Tongue (tissue), 3 donors: ENCODE measurements at places on chromosomes 2 and 18.

- no peak for DNase-seq
These were observed 112.7 kb upstream of the DLX2 start for GRCh38 chr2:172215172-172215935.

DNA sequence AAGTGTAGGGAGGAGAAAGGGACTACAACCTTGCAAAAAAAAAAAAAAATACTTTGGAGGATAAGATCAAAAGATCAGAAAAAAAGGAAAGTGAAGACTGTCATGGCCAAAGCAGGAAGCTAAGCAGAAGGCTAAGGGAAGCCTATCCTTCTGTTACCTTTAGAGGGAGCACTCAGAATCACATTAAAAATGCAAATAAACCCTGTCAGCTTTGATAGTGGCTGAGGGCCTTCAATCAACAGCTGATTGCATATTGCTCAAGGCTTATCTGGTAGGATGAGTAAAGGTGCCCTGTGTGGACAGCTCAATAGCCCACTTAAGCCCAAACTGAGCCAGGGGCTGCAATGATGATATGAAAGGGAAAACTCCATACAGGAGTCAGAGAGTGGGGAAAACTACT is 1021.2 kb downstream of the LRP1B start:
- DNase-seq: no peak

GRCh38 chr2:101991721-101992145 is at the start of gene IL1R2:
Gene IL1R2, plus strand, starts transcription at chr2:101991960. Its CDS starts 16,616 bp downstream, at chr2:102008576.
- DNase-seq: no peak

DNA sequence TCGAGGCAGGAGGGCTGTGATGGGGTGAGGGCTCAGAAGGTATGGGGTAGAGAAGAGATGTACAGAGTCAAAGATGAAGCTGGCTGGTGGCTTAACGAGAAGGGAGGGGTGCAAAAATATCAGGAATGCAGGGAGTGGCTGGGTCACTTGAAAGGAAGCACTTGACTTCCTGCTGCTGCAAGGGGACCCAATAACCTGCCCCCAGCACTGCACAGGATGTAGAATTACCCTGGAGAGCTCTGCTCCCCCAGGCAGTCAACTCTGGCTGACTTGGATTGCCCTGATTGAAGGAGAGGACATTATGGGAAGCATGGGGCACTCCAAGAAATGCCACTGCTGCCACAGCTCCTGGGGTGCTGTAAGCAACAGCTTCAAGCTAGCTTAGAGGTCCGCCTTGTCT is 41.8 kb downstream of the CFAP221 start:
- no peak for DNase-seq

DNA sequence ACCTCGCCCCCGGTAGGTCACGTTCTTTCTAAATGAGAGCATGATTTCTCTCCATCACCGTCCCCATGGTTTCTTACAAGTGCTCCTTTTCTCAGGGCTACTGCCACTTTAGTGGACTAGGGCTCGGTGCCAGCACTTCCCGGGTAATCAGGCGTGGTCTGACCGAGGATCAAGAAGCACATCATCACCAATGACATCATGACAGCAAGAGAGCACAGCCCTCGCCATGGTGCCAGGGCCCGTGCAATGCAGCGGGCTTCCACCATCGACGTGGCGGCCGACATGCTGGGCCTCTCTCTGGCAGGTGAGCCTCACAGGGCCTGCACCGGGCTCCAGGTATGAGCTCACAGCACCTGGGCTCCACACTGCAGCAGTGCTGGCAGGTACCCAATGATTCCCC is 75.2 kb downstream of the INPP4A start:
- DNase-seq: no peak

GRCh38 chr2:235619544-235619943 is 125.7 kb downstream of the AGAP1 start:
- peak; percentile 68 for DNase-seq

DNA sequence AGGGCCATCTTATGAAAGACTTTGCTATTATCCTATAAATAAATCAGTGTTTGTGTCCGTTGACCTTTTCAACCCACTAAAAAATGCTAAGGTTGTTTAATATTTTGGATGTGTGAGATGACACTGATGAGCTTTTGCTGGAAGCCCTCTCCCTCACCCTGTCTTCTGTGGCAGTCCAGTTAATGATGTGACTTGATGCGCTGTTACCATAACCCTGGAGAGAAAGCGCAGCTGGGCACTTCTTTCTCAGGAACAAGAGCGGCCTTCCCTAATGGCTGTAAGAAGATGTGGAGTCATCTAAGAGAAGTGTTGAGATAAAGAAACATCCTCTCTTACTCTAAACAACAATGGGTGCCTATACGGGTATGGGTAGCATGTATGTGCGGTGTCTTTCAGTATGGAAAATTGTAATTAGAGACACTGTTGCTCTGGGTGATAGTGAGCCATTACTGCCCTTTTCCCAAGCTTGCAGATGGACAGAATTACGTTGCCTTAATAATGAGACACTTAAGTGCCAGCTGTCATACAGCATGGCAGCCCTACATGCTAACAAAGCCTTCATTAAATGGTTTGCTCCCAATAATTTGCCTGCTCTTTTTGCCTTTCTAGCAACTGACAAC is 165.6 kb upstream of the NABP1 start:
- DNase-seq: peak; percentile 53

- no peak for DNase-seq
These were observed 180.2 kb downstream of the ANAPC1 start for GRCh38 chr2:111703759-111704158.

GRCh38 chr18:62577765-62578164 is 54.9 kb downstream of the ZCCHC2 start:
- DNase-seq: no peak

DNA sequence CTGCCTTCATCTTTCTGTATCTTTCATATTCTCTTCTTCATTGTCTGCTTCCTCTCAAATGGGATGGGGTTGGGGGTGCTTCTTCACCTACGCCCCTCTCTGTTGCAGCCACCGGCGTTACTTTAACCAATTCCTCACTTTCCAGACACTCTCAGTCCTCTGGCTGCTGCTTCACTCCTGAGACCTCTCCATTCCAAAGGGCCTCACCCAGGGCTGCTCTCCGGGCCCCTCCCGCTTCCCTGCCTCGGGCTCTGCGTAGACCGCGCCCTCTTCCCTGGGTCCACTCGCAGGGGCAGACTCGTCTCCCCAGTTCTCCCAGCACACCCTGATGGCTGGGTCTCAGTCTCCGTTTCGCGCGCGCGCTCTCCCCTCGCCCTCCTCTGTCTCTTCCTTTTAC is 926 bp downstream of the SERPINB8 start:
- DNase-seq: peak; percentile 72

DNA sequence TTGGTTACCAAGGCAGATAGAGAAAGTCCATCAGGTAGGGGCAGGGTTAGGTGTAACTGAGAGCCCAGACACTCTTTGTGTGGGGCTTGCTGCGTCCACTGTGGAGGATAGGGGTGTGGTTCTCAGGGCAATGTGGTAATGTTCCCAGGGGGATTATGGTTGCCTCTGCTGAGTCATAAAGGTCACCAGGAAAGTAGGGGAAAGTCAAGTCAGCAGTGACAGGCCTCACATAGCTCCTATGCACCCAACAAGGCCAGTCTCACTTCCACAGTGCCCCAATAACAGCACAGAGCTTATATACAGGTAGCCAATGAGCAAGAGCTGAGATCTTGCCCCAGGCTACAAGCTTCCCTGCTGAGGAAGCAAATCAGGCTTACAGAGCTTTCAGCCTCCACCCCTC is 1438.0 kb upstream of the ZEB2 start:
- DNase-seq: no peak

GRCh38 chr18:44411262-44411905 is 269.3 kb upstream of the SETBP1 start:
- peak; percentile 27 for DNase-seq
